NCI-H1436 treated with DMSO at 0.1 percent for 48 hours (cell line): ENCODE measurements at places on chromosomes 1 and 21.

- DNase-seq = no peak
These were observed 136.0 kb downstream of the HLX start for GRCh38 chr1:221015159-221015790.

DNA sequence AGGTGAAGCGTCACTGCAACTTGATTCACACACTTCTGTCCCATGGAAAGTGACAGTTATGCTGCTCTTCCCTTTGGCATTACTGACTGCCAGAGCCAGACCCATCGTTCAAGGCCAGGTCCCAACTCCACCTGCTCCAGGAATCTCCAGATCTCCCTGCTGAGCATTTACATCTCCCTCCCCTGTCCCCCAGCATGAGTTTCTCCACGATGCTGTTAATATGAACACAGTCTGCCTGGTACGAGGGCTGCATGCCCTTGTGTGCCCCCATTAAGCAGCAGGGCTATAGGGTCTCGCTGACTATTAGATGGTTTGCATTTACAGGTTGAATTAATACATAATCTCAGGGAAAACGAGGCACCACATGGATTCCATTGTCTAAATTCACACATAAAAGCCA lies 4.3 kb downstream of the F3 start:
- DNase-seq = no peak

- no peak for DNase-seq
These were observed 101.7 kb upstream of the FGGY start for GRCh38 chr1:59195151-59195550.

- DNase-seq = no peak
These were observed 102.0 kb upstream of the ARHGEF16 start for GRCh38 chr1:3352299-3352951.

DNA sequence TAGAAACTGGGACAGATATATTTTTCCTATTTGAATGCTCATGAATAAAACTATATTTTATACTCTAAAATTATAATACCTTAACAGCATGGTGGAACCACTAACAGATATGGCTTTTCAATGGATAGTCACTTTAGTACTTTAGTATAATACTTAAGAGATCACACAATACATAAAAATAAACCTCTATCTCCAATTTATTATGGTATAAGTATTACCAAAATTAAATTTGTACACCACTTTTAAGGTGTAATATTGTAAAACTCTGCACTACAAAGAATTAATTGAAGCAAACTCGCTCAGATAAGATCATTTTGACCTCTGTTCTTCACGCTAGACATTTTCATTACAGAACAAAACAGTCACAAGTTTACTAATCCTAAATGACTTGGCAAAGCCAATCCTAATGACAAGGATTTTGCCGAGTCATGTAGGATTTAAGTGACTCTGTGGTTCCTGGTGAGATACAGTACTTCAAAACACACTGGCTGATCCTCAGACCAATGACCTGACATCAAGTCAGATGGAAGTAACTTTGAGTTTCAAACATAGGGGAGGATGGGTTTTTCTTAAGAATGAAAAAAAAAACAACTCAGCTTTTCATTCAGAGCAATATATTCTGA lies 200.6 kb downstream of the SMYD3 start:
- DNase-seq = no peak
